Mesenteric fat pad (tissue), 1 donor: ENCODE measurements at places on chromosomes 6 and 20. TPM values are rescaled to one million over a fixed set of nuclear protein-coding genes. Genes with fewer than 3 reads are reported as not detected.

CRISP3 gene
- not detected for total RNA-seq

FUT9 gene
- not detected for total RNA-seq

TPBG gene
- 15.0 TPM for total RNA-seq

PPIL6 gene
- total RNA-seq = 2.3 TPM

WFDC12 gene
- not detected for total RNA-seq

GSTA3 gene
- not detected for total RNA-seq

NAA20 gene
- total RNA-seq = 71.8 TPM

DNA sequence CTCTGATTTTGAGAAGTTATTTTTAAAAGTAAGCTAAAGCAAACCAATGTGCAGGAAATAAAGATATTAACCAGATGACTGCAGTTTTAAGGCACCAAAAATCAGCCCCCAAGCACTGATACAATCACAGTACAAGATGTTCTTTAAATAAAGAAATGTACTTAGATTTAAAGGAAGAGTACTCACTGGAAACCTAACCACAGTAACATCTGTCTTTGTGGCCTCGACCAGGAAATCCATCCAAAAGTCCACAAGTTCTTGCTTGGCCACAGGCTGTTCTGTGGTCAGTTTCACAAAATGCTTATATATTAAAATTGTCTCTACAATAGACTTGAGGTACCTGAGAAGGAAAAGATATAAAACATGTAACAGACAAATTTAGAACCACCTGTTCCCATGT is 105.9 kb upstream of the MAP7 start:
- no peak for DNase-seq

DNA sequence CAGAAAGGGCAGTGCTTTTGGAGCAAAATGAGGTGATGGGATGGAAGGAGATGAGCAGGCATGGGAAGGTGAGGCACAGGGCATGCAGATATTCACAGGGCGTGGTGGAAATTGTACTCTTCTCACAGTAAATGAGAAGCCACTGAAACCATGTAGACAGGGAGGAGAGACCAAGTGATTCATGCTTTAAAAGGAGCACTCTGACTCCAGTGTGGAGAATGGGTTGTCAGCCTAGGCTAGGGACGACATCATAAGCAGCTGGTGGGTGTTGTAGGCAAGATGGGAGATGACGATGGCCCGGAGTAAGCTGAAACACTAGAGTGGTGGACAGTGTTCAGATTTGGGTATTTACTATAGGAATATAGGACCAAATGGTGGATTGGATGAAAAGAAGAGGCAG is 18.4 kb downstream of the PDE7B start:
- DNase-seq = no peak

DNA sequence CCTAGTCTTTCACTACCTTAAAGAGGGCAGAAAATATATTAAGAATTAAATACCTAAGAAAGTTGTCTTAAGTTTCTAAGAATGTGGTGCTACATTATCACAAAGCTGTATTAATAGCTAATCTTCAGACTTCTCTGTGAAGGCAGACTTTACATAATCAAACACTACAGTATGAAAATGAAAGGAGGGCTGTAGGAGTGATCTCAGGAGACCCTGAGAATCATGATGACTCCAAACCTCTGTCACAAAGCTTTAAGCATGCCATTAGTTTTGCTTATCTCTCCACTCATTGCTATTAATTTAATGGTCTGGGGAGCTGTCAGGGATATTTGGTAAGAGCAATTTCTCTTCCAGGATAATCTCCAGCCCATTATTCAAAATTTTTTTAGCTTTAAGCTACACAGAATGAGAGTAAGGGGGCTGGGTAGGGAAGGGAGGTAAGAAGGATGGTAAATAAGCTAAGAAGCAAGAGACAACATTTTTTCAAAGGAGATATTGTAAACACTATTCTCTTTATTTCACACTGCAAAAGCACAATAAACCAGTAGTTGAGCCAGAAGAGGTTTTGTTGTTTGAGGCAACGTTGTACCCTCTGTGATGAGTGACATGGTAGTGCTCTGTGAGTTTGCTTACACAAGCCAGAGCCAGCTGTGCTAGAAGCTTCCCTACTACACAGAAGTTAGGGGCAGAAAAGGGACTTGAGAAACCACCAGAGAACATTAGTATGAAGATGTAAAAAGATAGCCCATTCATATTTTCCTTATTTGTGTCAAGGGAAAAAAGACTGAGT is 258.8 kb downstream of the GMDS start:
- no peak for DNase-seq

DNA sequence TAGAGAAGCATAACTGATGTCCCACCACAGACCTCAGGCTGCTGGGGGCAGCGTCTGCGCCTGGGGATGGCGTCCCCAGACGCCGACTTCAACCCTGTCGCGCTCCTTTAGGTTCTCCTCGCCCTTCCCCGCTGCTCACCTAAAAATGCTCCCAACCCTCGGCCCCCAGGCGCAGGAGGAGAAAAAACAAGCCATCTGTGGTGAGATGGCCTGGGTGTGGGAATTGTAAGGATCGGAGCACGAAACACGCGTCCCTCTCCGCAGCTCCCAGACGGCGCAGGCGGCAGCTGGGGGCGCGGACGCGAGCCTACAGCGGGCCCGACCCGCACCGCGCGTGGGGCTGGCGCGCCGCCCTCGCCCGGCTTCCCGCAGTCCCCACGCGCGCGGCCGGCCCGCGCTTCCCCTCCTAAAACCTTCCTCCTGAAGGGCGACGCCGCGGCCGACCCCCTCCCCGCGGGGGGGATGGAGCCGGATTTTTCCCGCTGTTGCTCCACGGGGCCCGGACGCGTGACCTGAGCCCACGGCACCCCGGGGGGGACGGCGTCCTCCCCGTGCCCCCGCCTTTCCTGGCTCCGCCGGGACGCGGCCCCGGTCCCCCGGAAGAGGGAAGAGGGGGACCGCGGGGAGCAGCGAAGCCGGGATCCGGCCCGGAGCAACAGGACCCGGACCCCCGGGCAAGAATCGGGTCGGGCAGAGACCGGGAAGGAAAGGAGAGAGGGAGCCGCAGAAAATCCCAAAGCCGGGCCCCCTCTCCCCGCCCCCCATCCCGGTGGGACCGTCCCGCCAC is 611 bp downstream of the EPB41L2 start:
- no peak for DNase-seq

DNA sequence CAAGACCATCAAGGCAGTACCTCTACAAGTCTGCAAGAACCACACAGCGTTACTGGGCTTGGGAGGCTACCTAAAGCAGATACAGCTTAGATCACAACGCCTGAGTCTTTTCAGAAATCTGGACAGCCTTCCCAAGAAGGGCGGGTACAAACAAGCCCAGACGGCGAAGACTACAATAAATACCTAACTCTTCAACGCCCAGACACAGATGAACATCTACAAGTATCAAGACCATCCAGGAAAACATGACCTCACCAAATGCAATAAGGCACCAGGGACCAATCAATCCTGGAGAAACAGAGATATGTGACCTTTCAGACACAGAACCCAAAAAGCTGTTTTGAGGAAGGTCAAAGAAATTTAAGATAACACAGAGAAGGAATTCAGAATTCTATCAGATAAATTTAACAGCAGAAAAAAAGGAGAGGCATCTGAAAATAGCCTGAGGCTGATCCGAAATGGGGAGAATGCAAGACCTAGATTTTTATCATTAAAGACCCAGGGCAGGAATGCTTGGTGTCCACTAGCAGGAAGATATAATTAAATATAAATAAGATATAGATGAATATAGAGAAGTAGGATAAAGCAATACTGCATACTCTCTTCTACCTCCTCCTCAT is 131.7 kb upstream of the COL21A1 start:
- DNase-seq = no peak

GRCh38 chr20:41470362-41471095 is 103.9 kb upstream of the EMILIN3 start:
- no peak for DNase-seq

- DNase-seq = no peak
Observed at GRCh38 chr6:37675606-37676005, 22.1 kb downstream of the MDGA1 start.

GRCh38 chr6:158798311-158798710 is 20.9 kb downstream of the EZR start:
- DNase-seq = no peak

DNA sequence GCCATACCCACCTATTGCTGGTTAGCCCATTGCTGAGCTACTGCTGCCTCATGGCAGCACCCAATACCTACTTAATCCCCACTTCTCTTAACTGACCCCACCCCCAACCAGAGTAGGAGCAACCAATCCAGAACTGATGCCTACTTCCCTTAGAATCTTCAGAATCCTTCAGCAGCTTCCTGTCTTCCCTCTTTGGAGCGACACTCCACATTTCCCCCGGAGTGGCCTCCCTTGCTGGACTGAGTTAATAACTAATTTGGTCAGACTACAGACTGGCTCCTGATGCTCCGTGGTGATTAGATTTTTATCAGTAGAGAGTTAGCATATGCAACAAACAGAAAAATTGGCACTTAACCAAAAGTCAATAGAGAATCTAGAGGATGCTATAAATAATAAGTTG is 51.2 kb upstream of the UBR2 start:
- DNase-seq = no peak

GRCh38 chr20:46063652-46064054 is 26.1 kb downstream of the NCOA5 start:
- no peak for DNase-seq

- no peak for DNase-seq
Observed at GRCh38 chr20:16350465-16350864, 222.8 kb downstream of the KIF16B start.

GRCh38 chr6:1592852-1593251 is 16.9 kb upstream of the FOXC1 start:
- no peak for DNase-seq

DNA sequence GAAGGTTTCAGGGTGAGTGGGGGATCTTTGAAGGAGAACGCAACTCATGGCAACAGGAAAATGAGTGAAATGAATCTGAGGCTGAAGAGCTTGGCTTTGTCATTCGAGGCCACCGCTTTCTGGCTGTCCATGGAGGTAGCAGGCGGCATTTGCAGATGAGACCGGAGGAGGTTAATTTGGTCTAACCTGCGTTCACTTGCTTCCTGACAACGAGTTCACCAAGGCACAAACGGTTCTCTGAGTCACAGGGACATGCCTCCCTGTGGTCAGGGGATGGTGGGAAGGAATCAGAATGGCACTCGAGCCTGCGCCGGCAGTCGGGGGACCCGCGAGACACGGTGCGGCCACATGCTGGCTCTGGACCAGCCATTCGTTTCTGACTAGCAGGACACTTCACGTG is 75.0 kb downstream of the IRF4 start:
- DNase-seq = no peak

- DNase-seq = no peak
Observed at GRCh38 chr20:50027611-50028105, 44.9 kb downstream of the SNAI1 start.

DNA sequence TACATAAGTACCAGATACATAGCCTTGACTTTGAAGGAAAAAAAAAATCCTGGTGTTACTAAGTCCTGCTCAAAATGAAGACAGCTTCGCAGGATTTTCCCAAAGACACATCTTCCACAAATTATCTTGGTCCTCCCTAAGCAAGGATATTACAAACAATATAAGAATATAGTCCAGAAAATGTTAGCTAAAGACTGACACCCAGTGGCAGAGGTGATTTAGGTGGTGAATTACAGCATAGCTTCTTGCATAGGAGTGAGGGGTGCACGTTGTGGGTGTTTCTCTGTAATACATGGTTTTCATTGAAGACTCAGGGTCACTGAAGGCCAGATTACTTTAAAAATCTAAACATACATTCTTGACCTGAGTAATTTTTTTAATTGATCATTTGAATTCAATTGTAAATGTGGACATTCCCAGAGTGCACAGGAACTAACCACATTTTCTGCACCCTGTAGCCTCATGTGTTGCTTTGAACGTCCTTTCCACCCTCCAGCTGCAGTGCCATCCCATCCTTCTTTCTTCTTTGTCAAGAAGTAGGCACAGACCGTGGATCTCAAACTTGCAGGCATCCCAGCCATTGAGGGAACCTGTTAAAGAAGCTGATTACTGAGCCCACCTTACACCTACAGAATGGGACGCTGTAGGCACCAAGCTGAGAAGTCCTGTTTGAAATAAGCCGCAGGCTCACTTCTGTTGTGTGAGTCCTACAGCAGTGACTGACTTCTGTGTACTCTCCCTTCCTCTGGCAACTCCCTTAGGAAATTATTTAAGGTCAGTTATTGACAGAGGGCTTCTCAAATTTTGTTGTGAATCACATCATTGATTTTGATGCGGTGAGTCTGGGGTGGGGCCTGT is 102.6 kb downstream of the PERP start:
- no peak for DNase-seq

DNA sequence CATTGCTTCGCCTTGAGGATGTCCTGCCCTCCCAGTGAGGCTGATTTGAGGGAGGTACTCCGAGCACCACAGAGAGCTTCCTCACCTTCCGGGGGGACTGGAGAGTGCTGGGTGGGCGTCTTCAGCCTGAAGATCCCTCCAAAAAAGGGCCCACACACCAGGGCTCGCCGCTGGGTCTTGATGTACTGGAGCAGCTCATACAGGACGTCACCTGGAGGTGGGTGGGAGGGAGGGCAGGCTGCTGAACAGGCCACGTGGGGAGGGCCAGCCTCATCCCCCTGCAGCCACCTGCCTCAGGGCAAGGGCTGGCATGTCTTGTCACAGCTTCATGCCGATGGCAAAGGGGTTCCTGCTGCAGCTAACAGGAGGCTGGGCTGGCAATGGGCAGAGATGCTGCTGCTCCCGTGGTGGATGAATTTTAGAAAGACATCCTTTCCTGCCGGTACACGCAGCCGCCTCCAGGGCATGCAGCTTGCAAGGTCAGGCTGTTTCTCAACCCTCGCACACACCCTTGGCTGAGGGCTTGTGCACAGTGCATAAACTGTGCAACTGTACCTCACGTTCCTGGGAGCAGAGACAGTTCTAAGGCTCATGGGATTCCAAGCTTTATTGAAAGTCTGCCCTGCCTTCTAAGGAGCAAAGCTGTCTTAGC is 14.0 kb downstream of the ETV7 start:
- DNase-seq = peak; percentile 65

DNA sequence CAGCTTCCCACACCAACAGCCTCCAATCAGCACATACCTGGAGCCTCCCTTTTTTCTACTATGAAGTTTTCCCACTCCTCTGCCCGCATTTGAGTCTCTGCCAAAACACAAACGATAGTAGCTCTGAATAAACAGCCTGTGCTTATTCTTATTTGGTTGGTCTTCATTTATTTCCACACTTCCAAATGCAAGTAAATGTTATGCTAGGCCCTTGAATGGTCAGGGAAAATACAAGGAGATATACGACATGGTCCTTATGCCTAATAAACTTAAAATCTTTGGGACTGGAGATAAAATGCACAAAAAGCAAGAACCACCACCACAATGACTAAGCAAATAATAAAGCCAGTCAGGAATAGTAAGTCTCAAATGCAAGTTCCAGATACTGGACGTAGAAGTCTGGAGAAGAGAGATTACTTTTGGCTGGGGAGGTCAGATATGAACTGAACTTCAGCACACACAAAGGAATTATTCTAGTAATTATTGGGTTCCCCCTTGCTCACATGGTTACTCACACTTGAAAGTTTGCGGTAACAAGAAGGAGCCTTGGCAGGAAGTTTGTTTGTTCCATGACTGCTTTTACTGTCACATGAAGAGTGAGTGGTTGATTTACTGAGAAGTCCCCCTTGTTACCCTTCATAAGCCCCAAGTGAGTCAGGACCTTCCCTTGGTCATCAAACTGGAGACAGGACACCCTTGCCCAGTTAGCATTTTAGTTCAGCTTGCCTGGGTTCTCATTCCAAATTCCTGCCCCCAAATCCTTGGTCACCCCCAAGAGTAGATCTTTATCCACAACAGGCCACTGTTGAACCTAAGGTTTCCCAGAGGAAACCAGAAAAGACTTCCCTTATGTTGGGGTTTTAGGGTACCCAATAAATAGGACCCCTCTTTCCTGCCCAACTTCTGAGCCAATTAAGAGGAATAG is 511.2 kb upstream of the JARID2 start:
- DNase-seq = no peak
